ENCODE measurements at places on chromosomes 2 and 18.

- no peak overlapping the region for H3K4me3 ChIP-seq
- no peak for DNase-seq
- H3K27ac ChIP-seq = no peak overlapping the region
- H3K27me3 ChIP-seq = no peaks in the 10 kb centered on the region
- no peaks in the 10 kb centered on the region for H3K4me1 ChIP-seq
- no peaks in the 10 kb centered on the region for H3K36me3 ChIP-seq
Observed at GRCh38 chr18:6370410-6370809, 44.3 kb downstream of the L3MBTL4 start.

DNA sequence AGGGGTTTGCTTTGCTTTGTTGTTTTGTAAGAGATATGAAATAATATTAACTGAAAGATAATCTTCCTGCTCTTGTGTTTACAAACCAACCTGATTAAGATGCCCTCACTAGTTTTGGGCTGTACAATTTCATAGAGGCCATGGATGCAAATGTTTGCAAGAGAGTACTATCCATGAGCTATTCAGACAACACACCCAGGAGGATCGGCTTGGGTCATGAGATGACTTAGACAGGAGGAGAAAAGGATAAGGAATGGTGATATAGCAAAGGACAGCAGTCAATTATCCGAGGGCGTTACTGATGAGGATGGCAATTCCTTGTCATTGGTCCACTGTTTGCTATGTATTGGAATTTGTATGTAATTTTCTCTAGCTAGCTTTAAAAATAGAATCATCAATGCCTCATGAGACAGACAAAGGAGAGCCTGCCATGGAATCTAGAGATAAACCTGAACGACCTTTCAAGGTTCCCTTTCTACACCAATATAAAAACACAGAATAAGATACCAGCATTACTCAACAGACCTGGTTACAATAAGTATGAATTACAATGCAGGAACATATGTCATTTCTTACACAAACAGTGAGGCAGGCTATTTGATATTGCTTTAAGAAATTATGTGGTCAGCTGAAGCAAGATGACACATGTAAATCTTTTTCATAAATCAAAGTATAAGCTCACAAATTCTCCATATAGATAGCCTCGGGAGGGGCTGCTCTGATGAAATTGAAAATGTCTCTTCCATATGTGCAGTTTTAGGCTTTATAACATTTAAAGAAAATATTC, 54.4 kb upstream of the SOS1 start:
- no peaks in the 10 kb centered on the region for H3K4me1 ChIP-seq
- no peaks in the 10 kb centered on the region for H3K36me3 ChIP-seq
- H3K27me3 ChIP-seq = no peaks in the 10 kb centered on the region
- no peak overlapping the region for H3K27ac ChIP-seq

- no peak overlapping the region for H3K4me3 ChIP-seq
- H3K4me1 ChIP-seq = no peaks in the 10 kb centered on the region
- no peak for DNase-seq
- H3K27me3 ChIP-seq = no peaks in the 10 kb centered on the region
- H3K27ac ChIP-seq = no peak overlapping the region
- H3K36me3 ChIP-seq = no peaks in the 10 kb centered on the region
Observed at GRCh38 chr2:146814971-146815370, 1029.9 kb upstream of the ACVR2A start.

- H3K4me3 ChIP-seq = no peak overlapping the region
- H3K27me3 ChIP-seq = no peaks in the 10 kb centered on the region
- no peak for DNase-seq
- no peak overlapping the region for H3K27ac ChIP-seq
- peaks cover 14% of the 10 kb centered on the region for H3K4me1 ChIP-seq
- no peaks in the 10 kb centered on the region for H3K36me3 ChIP-seq
Observed at GRCh38 chr18:22742409-22742808, 190.7 kb upstream of the RBBP8 start.

DNA sequence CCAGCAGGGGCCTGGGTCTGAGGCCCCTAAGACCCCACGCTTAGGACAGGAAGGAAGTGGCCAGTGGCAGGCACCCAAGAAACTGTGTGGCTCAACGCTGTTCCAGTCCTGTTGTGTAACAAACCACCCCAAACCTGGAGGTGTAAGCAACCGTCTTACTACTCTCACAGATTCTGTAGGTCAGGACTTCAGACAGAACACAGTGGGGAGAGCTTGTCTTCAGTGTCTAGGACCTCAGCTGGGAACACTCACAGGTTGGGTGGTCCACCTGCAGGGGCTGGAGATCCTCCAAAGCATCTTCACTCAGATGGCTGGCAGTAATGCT, 123.0 kb downstream of the KLHL29 start:
- H3K36me3 ChIP-seq = no peaks in the 10 kb centered on the region
- peaks cover 46% of the 10 kb centered on the region for H3K4me1 ChIP-seq
- H3K27ac ChIP-seq = peak overlapping the region; percentile 42
- no peak overlapping the region for H3K4me3 ChIP-seq
- no peaks in the 10 kb centered on the region for H3K27me3 ChIP-seq

- H3K27me3 ChIP-seq = no peaks in the 10 kb centered on the region
- H3K36me3 ChIP-seq = peaks cover 29% of the 10 kb centered on the region
- no peak for DNase-seq
- H3K4me1 ChIP-seq = no peaks in the 10 kb centered on the region
Observed at GRCh38 chr2:42342795-42343241, 18.2 kb downstream of the COX7A2L start.

DNA sequence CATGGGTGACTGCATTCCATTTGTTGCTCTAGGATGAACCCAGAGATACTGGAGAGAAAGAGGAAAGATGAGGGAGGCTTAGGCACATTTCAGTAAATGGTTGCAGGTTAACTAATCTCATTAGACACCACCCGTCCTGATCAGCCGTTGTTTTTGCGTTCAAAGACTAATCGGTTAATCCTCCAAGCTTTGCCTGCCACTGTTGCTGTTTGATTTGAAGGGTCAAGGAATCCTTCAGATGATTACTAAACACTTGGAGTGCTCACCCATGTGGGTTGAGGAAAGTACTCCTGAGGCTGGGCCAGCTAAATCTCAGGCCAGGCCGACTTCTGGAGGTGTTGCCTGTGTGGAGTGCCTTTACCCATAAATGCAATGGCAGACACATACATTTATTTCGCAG, 8.6 kb downstream of the SH3RF3 start:
- no peaks in the 10 kb centered on the region for H3K36me3 ChIP-seq
- DNase-seq = no peak
